ENCODE measurements at places on chromosomes 2 and 18.

GRCh38 chr2:4965556-4966320 lies 726.4 kb upstream of the SOX11 start:
- DNase-seq = no peak

DNA sequence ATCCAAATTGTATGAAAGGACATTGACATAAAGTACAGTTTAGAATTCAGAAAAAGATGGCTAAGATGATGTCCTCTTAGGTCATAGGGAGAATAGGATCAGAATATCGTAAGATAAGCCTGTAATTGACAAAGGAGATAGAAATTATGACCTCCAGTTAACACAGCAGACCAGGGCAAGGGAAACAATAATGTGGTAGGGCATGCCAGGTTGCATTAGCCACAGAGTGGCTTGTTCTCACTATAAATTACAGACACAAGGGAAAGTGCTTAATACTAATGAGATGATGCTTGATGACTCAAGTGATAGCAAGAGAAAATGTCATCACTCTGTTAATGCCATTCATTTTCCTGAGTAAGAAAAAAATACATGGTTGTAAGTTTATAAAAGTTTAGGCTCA lies 48.9 kb upstream of the LRP1B start:
- no peak for DNase-seq

GRCh38 chr2:20618468-20618885 lies 32.4 kb downstream of the HS1BP3 start:
- no peak for DNase-seq

DNA sequence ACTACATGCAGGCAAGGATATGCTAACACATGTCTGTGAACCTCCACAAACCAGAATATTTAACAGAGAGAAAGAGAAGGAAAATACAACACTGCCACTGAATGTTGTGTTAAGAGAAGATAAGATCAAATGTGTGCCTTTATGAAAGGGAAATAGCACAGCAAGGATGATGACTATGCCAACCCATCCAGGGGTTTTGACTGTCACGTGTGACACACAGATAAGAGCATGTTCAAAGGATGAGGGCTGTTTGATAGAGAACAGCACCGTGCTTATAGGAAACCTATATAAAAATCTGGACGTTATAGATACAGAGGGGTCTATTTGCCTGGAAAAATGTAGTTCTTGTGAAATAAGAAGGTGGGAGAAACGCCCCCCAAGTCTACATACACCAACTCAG lies 911.8 kb downstream of the CPS1 start:
- no peak for DNase-seq

DNA sequence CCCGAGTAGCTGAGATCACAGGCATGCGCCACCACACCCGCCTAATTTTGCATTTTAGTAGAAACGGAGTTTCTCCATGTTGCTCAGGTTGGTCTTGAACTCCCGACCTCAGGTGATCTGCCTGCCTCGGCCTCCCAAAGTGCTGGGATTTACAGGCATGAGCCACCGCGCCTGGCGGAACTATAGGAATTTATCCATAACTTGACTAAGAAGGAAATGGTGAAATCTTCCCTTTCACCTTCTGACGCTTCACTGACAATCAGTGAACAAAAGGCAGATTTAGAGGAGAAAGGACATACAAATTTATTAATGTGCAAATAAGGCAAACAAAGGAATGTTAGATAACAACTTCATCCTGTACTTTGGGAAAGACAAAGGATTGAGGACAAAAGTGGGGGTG lies 15.4 kb upstream of the GULP1 start:
- no peak for DNase-seq

DNA sequence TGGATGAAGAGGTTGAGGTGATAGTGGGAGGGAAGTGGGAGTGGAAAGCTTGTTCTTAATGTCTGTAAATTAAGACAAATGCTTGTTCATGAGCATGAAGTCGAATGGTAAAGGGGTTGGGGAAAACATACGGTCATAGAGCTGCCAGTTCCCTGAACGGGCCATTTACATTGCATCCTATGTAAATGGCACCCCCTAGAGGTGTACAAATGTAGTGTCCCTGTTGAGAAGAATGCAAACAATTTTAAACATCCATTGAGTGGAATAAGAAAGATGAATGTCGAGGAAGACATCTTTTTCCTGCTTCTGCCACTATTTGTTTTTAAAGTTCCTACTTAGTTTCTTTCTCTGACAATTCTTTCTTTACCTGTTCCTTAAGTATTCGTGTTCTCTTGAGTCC lies 155.7 kb downstream of the RDH14 start:
- peak; percentile 30 for DNase-seq

DNA sequence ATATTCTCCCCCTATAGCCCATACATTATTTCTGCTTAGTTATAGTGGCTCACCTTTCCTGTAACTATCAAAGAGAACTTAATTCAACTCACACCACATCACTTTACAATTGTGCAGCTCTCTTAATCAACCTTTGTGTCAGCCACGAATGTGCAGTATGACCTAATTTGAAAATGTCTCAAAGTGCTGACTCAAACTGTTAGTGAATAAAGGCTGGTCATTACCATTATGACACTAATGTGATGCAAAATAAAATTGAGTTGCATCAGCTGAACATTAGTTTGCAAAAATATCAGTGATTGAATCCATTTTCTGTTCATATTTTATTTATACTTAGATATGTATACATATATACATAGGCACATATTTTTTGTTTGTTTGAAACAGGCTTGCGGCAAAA lies 251.8 kb downstream of the MEIS1 start:
- no peak for DNase-seq

DNA sequence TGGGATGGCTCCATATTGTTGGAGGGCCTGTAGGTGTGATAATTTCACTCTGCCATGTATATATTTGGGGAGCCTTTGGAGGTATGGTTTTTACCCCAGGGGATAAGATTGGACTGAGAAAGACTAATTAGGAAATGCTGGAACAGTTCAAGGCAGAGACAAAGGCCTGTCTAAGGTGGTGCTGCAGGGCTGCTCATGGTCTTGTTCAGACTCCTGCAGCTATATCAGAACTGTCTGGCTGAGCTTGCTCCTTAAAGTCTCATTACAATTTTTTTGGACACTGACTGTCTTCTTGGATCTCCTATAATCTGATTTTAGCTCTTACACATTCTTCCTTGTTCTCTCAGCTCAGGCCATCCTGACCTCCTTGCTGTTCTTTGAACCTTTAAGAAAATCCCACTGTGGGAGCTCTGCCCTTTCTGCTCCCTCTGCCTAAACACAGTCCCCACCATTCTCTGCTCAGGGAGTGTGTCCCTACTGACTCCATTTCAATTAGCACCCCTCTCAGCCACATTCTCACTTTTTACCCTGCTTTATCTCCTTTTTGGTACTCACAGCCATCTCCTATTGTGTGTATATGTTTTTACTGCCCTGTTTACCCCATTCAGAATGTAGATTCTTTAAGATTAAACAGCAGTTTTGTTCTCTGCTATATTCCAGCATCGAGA lies 468.7 kb upstream of the FANCL start:
- DNase-seq = no peak

DNA sequence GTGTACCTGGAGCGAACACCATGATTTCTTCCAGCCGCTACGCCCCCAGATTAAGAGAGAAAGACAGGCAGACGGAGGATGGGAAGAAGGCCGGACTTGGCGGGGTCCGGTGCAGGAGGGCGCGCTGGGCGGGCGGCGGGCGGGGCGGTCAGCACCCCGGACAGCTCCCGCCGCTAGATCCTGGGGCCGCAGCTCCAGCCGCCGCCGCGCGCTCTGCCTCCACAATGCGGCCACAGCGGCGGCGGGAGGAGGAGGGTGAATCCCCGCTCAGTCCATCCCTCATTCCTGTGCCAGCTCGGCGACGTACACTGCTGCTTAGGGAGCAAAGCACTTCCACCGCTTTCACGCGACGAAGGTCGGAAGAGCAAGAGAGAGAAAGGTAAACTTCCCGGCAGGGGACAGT lies at the start of gene AKAIN1:
TSS of gene AKAIN1 (minus strand) at position 226 of the 403 bp plus-strand sequence. CDS start at position 22, 204 bp downstream.
- DNase-seq = peak; percentile 33

DNA sequence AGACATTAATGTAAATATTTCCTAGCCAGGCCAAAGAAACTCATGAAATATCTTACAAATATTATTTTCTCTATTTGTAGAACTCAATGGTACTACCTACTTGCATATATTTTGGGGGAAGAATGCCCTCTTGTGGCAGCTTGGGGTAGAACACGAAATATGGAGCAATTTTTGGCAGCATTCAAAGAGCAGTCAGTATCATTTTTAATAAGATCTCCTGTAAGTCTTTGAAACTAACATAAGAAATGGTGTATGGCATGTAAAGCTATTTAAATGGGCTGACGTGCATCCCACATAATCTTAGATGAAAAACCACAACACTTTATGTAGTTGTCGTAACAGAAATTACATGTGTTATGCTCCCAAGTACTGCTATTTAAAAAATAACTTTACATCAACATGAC lies 62.3 kb upstream of the CCDC195 start:
- peak; percentile 40 for DNase-seq

DNA sequence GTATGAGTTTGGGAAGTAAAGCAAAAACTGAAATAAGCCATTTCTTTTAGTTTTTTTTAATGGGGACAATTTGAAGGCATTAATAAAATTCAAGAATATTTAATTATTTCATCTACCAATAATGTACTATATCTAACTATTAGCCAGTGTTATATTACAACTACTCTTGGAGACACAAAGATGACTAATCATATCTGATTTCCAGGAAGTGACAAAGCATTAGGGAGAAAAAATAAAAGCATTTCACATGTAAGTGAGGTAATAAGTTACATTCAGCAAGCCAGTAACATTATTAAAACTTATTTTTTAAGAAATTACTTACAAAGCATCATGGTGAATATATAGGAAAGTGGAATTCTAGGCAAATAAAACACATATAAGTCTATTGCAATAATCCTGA lies 781.3 kb upstream of the NRXN1 start:
- peak; percentile 17 for DNase-seq

DNA sequence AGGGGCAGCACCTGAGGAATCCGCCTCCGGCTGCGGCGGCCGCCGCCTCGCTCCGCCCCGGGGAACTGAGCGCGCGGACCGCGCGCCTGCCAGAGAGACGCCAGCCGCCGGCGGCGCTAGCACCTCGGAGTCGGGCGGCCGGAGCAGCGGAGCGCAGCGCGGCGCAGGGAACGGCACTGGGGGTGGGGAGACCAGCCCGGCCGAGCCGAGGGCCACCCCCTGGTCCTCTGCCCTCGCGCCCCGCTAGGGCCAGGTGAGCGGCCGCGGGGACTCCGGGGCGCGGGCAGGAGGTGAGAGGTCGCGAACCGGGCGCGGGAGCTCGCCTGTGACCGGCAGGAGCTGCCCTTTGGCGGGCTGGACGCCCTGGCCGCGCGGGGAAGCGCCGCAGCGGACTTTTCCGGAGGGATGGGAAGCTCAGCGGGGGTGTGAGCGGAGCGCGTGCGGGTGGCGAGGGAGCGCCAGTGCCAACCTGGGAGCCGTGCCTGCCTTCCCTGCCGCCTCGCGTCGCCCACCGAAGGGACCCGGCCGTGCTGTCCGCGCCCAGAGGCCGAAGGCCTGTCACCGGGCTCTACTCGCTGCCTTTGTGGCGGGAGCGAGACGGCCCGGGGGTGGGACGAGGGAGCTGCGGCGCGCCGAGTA lies at the start of gene GREB1L:
TSS of gene GREB1L (plus strand) at position 92 of the 639 bp plus-strand sequence. CDS start 141,287 bp downstream, outside the sequence.
- DNase-seq = peak; percentile 47

- DNase-seq = no peak
Measured at GRCh38 chr2:133266041-133266925, 302.0 kb downstream of the NCKAP5 start.

DNA sequence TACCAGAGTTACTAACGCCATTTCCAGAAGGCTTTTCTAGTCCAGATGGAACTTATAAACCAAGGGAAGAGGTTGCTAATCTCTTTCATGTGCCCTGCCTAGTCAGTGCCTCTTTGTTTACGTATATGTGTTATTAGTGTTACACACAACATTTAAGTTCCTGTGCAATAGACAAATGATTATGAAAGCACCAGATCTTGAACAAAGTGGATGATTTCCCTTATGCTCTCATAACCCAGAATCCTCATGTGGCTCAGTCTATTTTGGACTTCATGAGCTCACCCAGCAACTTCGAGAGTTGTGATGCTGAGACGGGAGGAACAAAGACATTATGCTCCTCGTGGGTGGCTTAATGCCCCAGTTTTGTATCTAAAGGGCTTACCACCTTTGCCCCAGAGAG lies 214.4 kb upstream of the SP5 start:
- no peak for DNase-seq

- DNase-seq = peak; percentile 33
Measured at GRCh38 chr18:74652392-74652988, 54.8 kb downstream of the ZNF407 start.

- no peak for DNase-seq
Measured at GRCh38 chr2:240784629-240785423, 35.2 kb downstream of the KIF1A start.

DNA sequence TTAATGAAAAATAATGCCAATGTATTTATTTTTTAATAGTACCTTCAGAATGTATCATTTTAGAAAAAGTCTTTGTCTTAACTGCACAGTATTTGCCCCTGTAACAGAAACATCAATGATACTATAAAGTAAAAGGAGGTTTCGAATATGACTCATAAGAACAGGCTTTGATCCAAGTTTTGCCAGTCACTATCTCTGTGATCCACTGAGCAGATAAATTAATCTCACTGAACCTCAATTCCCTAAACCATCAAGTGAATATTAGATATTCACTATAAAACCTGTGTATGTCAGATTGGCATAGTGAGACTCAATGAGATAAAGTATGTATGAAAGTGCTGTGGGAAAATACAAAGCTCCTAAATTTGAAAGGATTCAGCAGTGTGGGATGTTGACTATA lies 292.1 kb downstream of the EXOC6B start:
- no peak for DNase-seq

- no peak for DNase-seq
Measured at GRCh38 chr2:58432491-58433170, 191.5 kb upstream of the FANCL start.

- DNase-seq = no peak
Measured at GRCh38 chr2:68756178-68756577, 21.6 kb downstream of the ARHGAP25 start.

- DNase-seq = no peak
Measured at GRCh38 chr2:17747684-17748452, 5.7 kb downstream of the SMC6 start.

GRCh38 chr2:25127646-25128045 lies 40.7 kb downstream of the POMC start:
- no peak for DNase-seq

- DNase-seq = no peak
Measured at GRCh38 chr2:237664151-237664550, 36.8 kb downstream of the LRRFIP1 start.

GRCh38 chr2:149271575-149271974 lies 58.8 kb upstream of the LYPD6 start:
- DNase-seq = no peak

DNA sequence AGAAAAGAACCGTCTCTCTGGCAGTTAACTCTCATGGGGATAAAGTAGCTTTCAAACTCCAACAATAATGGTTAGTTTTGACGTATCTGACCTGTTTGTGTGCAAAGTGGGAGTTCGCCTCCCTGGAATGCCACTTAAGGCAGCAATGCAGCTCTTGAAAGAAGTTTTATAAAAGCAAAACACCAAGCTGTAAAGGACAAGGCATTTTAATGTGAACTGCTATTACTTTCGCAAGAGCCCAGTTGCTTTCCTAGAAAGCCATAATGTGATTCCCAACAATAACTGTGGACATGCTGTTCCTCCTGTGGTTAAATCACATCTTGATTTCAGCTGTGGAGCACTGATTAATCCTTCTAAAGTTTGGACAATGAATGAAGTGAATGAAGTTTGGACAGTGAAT lies 303.7 kb downstream of the PTPRM start:
- DNase-seq = no peak
